ENCODE measurements at places on chromosomes 1 and 21.

- no peak for DNase-seq
Measured at GRCh38 chr1:95004013-95004412, 68.7 kb downstream of the ALG14 start.

DNA sequence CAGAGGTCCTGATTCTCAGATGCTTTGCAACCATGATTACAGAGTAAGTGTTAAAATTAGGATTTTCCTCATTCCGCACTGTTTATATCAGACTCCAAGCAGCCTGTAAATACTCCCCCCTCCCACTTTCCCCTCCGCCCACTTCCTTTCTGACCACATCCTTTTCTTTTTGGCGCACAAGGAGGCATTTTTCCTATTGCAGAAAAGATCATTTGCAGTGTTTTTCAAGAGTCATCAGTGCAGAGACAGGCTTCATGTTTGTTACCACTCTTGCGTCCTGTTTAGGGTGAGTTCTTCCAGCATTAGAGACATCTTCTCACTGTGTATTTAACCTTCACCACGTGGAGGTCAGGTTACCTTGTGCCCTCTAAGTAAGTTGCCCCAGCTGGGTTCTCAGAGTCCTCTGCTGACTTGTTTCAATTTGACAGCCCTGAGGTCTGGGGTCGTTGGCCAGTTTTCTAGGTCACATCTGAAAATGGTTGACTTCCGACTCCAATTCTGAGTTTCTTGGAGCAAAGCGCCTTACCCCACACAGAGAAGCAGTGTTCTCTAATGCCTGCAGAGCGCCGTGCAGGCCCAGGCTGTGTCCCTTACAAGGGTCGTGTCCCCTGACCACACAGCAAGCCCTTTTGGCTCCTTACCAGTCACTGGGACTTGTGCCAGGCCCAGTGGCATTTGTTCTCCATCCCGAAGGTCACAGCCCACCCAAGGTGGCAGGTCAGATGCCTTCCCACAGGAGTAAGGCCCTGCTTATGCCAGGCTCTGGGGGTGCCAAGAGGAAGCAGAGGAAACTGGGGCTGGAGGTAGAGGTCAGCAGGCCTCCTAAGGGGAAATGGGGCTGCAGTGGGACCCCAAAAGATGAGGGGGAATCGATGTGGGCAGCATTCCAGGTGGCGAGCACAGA, 85.6 kb downstream of the FAM78B start:
- no peak for DNase-seq

DNA sequence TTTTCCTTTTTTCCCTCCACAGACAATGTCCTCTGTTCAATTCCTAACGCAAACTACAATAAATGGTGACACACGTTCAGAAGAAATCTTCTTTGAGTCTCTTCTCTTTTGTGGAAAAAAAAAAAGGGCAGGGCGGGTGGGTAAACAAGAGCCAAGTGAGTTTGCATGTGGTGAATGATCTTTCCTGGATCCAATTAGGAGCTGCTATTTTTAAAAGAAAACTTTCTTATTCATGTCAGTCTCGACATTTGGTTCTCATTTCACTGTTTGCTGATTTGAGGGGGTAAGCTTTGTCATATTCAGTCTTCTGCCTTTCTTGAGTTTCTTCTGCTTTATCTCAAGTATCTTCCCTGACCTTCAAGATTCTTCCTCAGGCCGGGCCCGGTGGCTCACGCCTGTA, 29.2 kb upstream of the KIF1B start:
- no peak for DNase-seq

- no peak for DNase-seq
Measured at GRCh38 chr1:174761335-174761734, 238.4 kb upstream of the CACYBP start.

- no peak for DNase-seq
Measured at GRCh38 chr1:231913493-231913892, 286.9 kb downstream of the DISC1 start.

GRCh38 chr21:21864321-21864840, 866.2 kb downstream of the NCAM2 start:
- DNase-seq = no peak

DNA sequence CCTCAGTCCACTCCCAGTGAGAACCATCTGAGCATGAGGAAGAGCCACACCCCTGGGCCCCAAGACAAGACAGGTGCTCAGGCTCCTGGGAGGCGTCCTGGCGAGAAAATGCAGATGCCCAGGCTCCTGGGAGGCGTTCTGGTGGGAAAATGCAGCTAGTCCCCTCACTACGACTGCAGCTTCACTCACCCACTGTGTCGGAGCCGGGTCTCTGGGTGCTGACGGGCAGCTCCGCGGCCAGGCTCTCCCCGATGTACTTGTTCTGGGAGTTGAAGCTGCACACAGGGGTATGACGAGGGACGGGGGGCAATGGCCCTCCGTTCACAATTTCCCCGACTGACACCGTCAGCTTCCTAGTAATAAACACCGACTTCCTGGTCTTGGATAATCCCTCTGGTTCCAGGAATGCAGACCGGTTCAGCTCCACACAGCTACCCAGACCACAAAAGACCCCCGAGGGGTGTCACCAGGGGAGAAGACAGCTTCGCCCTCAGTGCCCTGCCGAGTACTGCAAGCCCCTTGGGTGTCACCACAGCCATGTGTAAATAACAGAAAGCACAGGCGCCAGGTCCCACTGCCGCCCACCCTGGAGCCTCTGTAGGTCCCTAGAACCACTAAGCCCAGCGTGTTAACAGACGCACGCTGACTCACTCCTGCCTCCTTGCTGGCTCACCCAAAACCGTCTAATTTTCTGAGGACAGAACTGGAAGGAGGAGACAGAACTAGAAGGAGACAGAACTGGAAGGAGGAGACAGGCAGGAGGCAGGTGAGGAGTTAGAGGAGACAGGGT, 19.5 kb downstream of the MCM3AP start:
- no peak for DNase-seq

DNA sequence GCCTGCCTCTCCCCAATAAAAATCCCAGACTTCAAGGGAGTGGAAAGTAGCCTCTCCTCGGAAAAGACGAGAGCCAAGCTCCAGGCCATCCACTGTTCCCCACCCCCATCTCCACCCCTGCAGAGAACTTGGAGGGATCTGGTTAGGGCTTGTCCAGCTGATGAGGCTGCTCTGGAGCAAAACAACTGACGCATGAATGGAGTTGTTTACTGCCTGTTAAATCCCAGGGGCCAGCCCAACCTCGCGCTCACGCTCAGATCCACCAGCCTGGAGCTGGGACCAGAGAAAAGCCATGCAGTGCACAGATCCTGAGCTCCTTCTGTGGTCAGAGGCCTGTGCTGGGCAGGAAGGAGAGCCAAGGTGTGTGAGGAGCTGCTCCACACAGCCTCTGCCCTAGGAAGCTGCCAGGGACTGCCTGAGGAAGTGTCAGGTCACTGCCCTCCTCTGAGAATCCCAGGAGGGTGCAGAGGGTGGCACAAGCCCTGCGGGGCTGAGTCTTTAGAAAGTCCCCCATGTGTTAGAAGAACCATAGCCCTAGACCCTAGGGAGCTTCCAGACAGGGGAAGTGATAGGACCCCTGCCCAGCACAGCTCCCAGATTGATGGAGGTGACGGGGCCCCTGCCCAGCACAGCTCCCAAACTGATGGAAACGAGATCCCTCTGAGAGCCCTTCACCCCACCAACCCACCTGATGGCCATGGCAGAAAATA, 109.0 kb upstream of the IPO9 start:
- DNase-seq = no peak

DNA sequence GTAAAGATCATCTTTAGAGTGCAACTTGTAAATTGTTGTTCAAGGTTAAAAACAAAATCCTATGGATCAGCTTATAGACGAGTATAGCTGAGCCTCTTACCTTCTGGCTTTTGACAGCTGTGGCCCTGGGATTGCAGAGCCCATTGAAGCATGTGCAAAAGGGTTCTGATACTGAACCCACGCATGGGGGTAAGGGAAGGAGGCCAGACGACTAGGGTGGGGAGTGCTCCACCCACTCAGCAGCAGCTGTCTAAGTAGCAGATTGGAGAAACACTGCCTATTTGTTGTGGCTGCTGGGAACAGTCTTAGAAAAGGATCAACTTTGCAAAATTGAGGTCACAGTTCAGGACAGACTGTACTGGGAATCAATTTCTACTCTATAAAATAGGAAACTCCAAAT, 16.1 kb downstream of the CD101 start:
- DNase-seq = no peak

DNA sequence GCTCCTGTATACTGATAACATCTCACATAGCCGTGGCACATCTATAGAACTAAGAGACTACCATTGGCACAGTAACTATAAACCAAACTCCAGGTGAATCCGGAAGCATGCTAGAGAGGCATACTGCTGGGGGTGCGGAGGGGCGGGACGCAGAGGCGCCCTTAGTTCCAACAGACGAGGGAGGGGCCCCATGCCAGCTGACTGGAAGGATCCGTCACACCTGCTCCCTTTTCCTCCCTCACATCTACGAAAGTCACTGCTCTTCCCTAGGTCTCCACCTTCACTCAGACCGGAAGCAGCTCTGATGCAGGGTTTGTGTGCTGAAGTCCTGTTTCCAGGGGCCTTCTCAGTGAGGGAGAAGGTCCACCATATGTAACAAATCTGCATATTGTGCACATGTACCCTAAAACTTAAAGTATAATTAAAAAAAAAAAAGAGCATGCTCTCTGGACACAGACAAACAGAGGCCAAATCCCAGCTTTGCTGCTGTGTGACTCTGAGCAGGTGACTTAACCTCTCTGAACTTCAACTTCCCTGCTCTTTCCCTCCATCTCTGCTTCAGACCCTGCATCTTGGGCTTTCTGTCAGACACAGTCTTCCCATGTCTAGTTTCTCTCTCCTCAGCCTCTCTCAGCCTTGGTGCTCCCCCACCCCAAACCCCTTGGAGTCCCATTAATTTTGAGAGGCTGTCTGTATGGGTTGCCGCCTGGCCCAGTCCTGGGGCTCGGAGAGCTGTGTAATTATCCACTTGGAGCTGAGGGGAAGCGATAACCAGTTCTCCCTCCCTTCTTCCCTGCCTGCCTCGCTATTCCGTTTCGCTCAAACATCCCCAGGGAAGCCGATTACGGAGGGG, 7.8 kb upstream of the GJB5 start:
- no peak for DNase-seq

DNA sequence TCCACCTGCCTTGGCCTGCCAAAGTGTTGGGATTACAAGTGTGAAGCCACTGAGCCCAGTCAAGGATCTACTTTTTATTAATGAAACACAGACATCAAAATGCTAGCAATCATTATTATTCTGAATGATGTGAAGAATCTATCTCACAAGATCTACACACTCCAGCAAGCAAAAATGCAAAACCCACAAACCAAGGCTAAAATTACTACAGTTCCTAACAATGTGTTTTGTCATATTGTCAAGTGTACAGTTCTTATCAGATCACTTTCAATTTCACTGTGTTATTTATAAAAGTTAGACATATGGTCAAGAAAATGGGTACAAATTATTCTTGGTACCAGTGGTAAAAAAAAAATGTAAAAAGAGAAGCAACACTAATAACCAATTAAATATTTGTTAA, 61.3 kb upstream of the SDC3 start:
- DNase-seq = no peak

- no peak for DNase-seq
Measured at GRCh38 chr1:41898191-41898713, 20.5 kb downstream of the HIVEP3 start.

- no peak for DNase-seq
Measured at GRCh38 chr1:43621386-43621785, 28.6 kb upstream of the KDM4A start.

- no peak for DNase-seq
Measured at GRCh38 chr1:63987628-63988024, 213.8 kb downstream of the ROR1 start.

DNA sequence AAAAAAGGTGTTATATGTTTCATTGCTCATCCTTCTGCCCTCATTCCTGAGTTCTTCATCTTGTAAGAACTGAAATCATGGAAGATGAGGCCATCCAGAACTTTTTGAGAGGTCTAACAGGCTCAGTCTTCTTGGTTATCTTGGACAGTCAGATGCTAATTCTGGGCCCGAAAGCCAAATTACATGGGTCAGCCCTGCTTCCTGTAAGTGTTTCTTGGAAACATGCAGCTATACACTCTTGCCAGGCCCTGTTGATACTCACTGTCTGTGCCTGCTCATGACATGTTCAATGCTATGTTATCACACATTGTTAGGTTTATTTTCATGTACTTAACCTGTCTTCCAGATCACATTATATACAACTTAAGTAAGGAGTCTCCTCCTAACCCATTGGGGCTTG, 542.5 kb downstream of the NUF2 start:
- DNase-seq = no peak

GRCh38 chr1:156319664-156320063, 18.4 kb downstream of the CCT3 start:
- no peak for DNase-seq

GRCh38 chr1:61797045-61797755, 54.9 kb downstream of the PATJ start:
- no peak for DNase-seq

GRCh38 chr1:47460456-47460855, 22.6 kb downstream of the FOXD2 start:
- DNase-seq = no peak

DNA sequence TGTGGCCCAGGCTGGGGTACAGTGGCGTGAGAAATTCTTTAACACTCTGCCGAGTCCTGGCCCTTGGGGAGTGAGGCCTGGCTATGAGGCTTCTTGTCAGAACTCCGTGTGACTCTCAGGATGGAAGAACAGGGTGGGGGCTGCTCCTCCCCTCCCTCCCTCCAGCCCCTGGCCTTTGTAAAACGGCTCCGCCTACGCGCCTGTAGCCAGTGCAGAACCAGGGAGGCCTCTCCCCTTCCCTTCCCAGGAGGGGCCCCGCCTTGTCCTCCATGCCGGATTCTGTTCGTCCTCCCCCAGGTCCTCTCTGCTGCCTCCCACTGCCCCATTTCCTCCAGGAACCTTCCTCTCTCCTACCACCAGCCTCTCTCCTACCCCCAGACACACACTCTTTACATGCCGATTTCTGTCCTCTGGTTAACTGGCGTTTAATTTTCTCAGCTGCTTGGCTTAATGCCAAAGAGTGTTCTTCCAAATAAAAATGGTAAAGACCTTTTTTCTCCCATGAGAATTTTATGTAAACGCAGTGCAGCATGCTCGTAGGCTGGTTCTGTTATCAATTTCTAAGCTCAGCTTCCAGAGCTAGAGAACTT, 21.0 kb downstream of the PDE9A start:
- DNase-seq = no peak

DNA sequence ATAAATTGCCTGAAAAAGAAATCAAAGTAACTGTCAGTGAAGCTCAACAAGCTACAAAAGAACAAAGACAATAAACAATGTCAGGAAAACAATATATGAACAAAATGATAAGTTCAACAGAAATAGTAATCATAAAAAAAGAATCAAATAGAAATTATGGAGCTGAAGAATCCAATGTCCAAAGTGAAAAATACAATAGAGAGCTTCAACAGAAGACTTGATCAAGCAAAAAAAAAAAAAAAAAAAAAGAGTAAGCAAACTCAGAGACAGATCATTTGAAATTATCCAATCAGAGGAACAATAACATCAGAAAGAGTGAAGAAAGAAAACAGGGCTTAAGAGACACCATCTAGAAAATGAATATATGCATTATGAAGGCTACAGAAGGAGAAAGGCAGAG, 251.4 kb upstream of the SAMSN1 start:
- DNase-seq = no peak

Measured in HS-27A (cell line).